ENCODE measurements at places on chromosomes 16 and 17.

DNA sequence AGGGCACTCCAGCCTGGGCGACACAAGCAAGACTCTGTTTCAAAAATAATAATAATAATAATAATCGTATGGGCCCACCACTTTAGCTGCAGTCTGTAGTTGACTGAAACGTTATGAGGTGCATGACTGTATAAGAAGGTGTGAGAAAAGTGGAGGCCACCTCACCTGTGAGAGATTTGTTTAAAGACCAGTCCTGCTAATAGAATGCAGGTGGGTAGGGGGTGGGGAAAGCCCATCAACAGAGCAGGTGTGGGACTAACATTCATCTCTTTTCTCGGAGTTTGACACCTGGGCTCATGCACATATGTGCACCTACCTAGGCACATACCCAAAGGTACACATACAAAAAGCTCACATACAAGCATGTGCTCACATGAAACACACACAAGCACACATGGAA lies 68.0 kb upstream of the TOB1 start:
- no peak for DNase-seq

GRCh38 chr17:68676856-68677255 lies 75.7 kb upstream of the FAM20A start:
- no peak for DNase-seq

- no peak for DNase-seq
Measured at GRCh38 chr16:53865494-53865863, 161.5 kb downstream of the FTO start.

DNA sequence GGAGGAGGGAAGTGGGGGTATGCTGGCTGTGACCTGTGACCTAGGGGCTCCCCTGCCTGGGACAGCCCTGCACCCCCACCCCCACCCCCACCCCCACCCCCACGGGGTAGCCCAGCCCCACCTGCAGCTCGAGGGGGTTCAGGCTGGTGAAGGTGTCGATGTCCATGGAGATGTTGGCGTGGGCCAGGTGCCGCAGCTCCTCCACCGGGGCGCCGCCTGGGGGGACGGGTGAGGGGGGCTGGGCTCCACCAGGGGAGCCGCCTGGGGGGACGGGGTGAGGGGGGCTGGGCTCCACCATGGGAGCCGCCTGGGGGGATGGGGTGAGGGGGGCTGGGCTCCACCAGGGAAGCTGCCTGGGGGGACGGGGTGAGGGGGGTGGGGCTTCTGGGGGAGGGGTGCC lies 9.9 kb downstream of the MSLN start:
- no peak for DNase-seq

GRCh38 chr16:80104401-80104800 lies 436.4 kb upstream of the DYNLRB2 start:
- DNase-seq: no peak

DNA sequence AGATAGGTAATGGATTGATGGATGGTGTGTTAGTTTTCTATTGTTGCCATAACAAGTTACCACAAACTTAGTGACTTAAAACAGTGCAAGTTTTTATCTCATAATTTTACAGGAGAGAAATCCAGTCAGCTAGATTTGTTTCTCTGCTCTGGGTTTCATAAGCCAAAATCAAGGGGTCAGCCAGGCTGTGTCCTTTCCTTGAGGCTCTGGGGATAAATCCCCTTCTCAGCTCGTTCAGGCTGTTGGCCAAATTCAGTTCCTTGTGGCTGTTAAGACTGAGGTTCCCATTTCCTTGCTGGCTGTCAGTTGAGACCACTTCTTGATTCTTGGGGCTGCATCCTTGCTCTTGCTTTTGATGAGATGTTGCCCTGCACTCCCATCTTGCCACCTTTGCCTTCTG lies 204.9 kb upstream of the CDH13 start:
- DNase-seq: no peak

GRCh38 chr16:85335584-85336491 lies 223.6 kb upstream of the CIBAR2 start:
- no peak for DNase-seq

GRCh38 chr17:37657202-37657601 lies 14.0 kb upstream of the DDX52 start:
- DNase-seq: no peak

- DNase-seq: no peak
Measured at GRCh38 chr17:30947796-30948195, 23.0 kb upstream of the RNF135 start.

DNA sequence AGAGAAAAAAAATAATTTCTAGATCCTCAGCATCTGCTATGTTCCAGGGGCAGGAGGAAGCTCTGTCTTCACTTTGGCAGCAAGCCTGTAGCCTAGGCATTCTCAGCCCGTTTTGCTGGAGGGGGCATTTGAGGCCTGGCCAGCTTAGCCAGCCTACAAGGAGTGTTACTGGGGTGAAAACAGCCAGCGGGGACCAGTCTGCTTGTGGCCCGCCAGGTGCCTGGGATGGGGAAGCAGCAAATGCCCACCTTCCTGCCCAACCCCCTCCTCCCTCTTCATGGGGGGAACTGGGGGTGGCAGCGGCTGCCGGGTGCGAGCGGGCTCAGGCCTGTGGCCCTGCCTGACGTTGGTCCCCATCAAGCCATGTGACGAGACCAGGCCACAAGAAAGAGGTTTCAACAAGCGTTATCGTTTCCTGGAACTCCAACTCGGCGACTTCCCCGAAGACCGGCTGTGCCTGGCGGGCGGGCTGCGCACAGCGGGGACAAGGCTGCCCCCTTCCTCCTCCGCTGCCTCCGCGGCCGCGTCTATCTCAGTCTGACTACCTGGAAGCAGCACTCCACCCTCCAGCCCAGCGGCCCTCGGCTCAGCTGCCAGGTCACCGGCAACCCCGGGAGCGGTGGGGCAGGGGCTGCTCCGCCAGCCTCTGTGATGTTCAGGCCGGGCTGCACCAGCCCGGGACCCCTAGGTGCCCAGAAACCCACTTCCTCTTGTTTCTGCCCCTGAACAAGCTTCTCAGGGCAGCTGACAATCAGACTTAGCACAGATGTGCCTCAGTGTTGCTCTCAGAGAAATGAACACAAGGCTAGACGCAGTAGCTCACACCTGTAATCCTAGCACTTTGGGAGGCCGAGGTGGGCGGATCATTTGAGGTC lies 22.9 kb downstream of the SOCS1 start:
- DNase-seq: no peak

DNA sequence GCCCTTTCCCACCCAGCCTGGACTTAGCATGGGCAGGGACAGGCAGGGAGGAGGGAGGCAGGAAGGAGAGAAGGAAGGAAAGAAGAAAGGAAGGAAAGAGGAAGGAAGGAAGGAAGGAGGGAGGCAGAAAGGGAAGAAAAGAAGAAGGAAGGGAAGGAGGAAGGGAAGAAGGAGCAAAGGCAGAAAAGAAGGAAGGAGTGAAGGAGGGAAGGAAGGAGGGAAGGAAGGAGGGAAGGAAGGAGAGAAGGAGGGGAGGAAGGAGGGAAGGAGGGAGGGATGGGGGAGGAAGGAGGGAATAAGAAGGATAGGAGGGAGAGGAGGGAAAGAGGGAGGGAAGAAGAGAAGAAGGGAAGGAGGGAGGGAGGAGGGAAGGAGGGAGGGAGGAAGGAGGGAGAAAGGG lies 110.4 kb downstream of the SALL1 start:
- DNase-seq: no peak

DNA sequence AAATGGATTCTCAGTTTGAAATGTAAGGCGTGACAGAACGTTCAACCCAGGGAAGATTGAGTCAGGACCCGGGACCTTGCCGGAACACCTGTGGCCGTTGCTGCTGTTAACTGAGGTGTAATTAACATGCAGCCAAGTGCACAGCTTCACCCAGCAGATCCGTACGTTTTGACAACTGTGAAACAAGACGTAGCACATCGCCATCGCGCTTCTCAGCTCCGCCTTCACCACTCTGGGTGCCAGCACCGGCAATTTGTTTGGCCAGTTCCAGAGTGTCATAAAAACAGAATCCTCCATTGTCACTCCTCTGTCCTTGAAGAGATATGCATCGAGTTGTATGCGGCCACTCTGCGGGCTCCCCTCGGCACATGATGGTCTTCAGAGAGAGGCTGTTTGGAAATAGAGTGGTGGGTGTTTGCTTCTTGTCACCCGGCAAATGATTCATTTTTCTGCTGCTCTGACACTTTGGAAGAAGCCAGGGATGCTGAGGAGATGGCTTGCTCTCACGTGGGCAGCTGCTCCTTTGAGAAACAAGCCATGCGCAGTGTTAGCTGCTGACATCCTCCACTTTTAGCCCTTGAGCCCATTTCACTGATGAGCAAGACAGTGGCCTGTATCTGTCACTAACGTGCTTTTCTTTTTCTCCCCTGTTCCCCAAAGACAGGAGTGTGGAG lies 22.6 kb downstream of the NAA60 start:
- DNase-seq: no peak

DNA sequence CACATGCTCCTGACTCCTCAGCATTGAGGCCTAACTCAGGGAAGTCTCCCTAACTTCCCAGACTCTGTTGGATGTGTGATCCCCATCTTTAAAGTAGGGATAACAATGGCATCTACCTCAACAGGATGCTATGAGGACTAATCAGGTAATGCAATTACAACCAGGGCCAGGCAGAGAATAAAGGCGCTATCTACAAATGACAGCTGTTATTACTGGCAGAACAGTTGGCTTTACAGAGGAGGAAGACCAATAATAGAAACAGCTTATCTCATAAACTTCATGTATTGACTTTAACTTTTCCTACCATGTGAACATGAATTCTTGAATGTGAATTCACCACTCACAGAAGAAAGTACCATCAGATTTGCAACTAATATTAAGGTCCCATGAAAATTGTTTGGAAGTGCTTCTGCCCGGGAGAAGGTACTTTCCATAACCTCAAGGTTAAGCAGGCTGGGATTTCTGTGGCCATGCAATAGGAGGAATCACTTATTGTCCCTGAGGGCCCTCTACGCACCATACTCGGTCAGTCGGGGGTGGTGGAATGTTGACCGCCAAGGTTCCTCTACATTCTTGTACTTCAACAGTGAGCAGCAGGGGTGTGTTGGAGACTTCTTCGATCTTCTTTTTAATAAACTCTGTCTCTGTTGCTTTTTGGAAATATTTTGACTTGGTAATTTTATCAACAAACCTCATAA lies 22.6 kb upstream of the ERN1 start:
- DNase-seq: no peak

DNA sequence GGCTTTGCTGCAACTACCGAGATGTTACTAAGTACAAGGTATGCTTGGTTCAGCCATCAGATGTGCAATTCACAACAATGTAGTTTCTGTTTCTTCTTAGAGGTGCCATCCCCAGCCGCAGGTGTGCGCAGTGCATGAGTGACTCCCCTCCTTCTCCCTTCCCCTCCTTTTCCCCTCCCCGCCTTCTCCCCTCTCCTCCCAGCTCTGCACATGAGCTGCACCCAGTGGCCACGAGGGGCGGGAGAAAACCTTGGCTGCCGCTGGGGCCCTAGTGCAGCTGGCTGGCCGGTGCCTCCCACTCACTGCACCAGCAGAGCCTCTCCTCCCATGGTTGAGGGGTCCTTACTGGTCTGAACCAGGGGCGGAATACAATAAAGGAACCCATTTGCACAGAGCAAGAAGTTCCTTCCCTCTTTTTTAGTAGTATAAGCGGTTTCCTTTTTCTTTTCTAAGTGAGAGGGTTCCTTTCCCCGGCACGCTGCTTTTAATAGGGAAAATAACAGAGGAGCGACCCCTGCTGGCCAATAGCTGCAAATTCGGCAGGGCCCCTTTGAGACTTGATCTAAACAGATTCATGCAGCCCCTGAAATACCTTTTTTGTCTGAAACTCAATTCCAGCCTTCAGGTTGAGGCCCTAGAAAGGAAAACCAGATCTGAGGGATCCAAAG lies 7.8 kb upstream of the CCL15 start:
- DNase-seq: no peak

GRCh38 chr17:4199818-4200402 lies 56.9 kb downstream of the CYB5D2 start:
- DNase-seq: no peak

DNA sequence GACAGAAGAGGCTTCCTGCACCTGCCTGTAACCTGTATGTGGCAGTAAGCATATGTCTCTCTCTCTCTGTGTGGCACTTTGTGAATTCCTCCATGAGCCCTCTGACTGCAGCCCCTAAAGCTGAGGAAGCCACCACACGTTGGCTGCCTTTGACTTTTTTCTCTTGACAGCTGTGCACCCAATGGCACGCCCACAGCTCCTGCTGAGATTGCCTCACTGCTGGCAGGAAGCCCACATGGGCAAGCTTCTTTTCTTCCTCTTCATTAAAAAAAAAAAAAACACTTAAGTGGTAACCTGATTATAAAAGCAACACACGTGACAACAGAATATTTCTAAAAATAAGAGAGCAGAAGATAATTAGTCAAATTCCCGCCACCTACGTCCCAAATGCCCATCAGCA lies 34.0 kb upstream of the PIRT start:
- no peak for DNase-seq

GRCh38 chr16:82317411-82318167 lies 147.6 kb upstream of the MPHOSPH6 start:
- no peak for DNase-seq

DNA sequence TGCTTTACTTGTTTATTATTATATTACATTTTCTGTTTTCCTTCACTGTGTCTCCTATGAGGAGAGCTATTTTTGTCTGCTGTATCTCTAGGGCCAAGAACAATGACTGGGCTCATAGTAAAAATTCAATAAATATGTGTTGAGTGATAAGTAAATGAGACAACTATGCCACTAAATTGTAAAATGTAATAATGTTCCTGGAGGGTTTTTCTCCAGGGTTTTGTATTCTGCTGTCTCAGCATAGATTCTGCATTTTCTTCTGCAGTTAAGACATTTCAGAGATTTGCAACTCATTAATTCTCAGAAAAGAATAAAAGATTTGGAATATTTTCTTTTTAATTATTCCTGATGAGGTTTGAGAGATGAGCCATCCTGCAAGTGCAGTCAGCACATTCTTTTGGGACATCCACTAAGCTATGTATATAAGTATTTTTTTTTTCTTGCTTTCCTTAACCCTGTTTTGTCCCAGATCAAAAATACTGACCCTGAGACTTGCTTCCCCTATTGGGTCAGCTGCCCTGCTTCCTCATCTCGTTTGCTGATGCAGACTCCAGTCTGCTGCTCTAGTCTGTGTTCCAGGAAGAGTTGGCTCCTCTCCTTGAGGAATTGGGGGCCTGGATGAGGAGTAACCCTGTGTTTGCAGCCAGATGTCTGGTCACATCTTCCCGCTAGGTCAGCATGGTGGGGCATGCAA lies 122.9 kb downstream of the ABCA8 start:
- no peak for DNase-seq

DNA sequence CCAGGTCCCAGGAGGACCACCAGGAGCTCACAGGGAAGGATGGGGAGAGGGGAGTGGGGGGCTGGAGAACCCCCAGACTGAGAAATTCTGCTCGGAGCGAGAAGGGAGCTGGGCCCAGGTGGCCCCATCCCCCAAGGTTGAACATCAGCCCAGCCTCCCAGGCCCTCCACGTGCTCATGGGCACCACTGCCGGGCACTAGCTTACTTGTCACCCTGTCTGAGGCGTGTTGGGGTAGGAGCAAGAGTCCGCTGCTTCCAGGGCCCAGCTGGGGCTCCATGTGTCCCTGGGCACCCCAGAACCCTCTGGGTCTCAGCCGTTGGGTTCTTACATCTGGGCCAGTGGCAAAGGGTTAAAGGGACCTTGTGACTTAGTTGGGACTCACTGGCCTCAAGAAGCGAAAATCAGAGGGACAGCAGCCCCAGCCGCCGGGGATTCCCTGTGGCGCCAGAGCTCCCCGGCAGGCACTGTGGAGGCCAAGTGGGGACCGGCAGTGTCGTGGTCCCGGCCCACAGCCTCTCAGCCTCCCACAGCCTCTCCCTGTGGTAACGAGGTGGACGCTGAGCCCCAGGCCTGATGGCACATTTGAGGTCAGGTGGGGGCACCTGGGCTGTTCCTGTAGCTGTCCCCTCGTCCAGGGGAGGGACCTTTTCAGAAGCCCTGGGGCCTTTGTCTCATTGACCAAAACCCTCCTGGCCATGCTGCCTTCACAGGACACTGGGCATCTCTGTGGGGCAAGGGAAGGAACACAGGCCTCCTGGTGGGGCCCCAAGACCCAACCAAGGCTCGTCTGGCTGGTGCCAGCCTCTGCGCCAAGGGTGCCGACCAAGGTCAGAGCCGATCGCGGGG lies 33.7 kb upstream of the CDH15 start:
- peak; percentile 12 for DNase-seq
